Articular chondrocyte of knee joint (primary cell): ENCODE measurements at places on chromosomes 2 and 18. TPM values are rescaled to one million over a fixed set of nuclear protein-coding genes. Genes with fewer than 3 reads are reported as not detected.

Gene MDH1B
- 2.3 and 2.7 TPM in 2 replicates for total RNA-seq

Gene ITGB6
- total RNA-seq, result 0.11 TPM in 1 of 2 replicates, not detected in the other

Gene RTP5
- not detected in 2 replicates for total RNA-seq

Gene ALK
- total RNA-seq, result not detected in 2 replicates

Gene DOCK10
- total RNA-seq, result 3.9 and 9.3 TPM in 2 replicates

Gene RPIA
- 5.5 and 5.8 TPM in 2 replicates for total RNA-seq

Gene DNAJC5G
- not detected in 2 replicates for total RNA-seq

Gene LRRC30
- total RNA-seq, result not detected in 2 replicates

Gene PIKFYVE
- total RNA-seq, result 55.0 and 64.3 TPM in 2 replicates

Gene FBLN7
- total RNA-seq, result 3.1 and 6.2 TPM in 2 replicates
